ENCODE measurements at places on chromosomes 4 and X.
A peak's percentile ranks its signal among the peaks of the same experiment; 100 is the strongest.

DNA sequence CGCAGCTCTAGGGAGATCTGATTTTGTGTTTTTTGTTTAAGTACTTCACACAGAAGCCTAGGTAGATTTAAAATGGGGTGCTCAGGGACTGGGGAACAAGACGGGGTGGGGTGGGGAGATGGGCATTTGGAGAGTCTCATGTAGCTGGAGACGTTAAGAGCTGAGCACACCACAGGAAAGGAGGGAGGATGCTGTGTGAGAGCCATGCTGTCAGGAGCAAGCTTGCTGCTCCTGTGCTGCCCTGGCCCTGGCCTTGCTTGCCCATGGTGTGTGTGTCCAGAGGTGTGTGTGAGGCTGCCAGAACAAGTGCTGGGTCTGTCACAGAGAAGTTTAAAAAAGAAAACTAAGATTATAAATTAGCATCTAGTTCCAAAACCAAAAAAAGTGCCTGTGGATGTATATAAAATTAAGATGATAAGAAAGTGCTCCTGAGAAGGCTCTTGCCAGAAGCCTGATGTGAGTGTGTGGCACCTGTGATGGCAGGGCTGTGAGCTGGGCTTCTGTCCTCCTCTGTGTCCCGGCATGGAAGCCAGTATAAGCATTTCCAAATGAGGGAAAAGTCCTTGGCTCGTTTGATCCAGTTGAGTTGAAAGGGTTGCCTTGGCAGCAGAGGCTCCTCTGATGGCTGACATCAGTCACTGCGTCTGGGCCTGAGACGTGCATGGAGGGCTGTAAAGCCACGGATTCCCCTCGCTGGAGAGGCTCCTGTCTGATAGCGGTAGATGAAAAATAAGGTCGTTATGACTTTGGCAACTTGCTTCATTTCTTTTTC is 63.5 kb downstream of the NELFA start:
- no peak for DNase-seq

GRCh38 chr4:148273501-148273986 is 168.7 kb downstream of the NR3C2 start:
- DNase-seq = no peak

- DNase-seq = peak; percentile 40
These were observed 1.7 kb downstream of the SRD5A3 start for GRCh38 chr4:55347610-55348228.

DNA sequence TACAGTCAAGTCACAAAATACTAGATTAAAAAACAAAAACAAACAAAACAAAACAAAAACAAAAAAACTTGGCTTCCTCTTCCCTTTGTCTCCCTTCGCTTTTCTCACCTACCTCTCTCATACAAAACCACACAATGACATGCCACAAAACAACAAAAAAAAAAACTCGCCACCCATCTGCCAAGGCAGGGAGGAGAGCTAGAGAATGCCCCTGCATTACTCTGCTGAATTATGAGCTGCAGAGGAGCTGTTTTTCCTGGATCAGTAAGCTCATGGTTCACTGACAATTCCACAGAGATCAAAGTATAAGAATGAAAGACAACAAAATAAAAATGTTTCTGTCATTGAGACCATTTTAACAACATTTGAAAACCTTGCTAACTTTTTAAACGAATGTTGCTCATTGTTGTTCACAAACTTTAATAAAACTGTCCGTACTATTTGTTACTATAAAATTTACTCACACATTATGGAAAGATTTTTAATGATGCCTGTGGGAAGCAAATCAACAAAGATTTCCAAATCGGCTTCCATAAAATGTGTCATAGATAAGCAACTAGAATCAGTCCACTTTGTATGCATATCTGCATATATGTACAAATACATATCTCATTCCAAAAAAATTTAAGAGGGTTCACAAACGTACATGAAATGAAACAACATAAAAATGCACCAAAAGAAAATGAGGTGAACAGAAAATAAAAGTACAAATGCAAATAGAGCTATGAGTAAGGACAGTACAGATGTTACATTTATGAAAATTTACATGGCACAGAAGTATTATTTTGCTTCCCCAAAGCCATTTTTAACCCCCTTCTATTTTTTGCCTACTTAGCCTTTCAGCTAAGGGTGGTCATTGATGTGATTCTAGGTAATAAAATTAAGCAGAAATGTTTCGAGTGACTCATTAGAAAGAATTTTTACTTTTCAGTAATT is 252.4 kb upstream of the FAT4 start:
- no peak for DNase-seq

GRCh38 chrX:43508694-43509093 is 147.4 kb upstream of the MAOA start:
- DNase-seq = no peak

GRCh38 chr4:74768857-74769525 is 25.3 kb downstream of the BTC start:
- no peak for DNase-seq

DNA sequence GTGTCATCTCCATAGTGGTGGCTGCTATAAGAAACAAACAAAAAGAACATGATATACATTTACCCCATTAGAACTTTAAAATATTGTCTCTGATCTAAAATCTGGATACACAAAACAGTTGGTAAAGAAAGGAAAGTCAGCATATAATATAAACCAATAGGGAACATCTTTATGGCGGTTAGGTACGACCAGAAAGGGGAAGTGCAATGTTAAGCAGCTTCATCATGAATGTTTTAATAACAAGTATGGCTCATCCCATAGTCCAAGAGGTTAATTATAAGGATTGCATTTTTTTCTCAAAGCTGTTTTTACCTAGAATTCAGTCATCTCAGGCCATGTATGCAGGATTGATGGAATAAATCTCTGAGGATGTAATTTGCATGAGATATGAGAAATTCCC is 1869.7 kb downstream of the PCDH7 start:
- no peak for DNase-seq

DNA sequence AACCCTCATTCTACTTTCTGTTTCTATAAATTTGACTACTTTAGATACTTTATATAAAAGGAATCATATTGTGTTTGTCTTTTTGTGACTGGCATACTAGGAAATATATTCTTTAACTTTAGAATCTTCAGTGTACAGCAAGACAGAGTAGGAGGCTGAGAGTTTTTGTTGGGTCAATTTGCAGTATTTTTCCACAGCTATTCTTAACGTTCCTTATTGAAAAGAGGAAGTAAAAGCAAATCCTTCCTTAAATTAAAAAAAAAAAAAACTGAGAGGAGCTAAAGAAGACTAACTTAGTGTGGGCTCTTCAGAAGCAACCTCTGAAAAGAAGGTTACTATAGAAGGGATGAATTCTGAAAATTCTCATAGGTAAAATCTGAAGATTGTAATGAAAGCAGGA is 1194.6 kb downstream of the ADGRL3 start:
- DNase-seq = no peak

GRCh38 chrX:1526565-1526964 is 10.4 kb downstream of the P2RY8 start:
- DNase-seq = no peak

GRCh38 chr4:128247906-128248305 is 39.7 kb downstream of the PGRMC2 start:
- no peak for DNase-seq

GRCh38 chr4:150152766-150153165 is 74.5 kb downstream of the DCLK2 start:
- DNase-seq = no peak

GRCh38 chrX:100089724-100090123 is 320.3 kb downstream of the PCDH19 start:
- no peak for DNase-seq

DNA sequence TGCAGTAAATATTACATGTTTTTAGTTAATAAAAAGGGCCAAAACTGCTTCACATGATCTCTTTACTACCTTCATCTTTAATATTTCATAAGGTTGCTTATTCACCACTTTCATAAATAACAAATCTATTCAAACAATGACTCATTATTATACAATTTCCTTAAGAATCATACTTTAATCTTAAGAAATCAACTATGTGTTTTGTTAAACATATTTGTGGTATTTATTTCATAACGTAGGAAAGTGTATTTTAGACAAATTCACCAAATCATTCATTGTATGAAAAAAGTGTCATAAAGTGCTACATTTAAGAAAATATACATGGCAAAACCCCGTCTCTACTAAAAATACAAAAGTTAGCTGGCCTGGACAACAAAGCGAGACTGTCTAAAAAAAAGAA is 150.5 kb upstream of the RXFP1 start:
- DNase-seq = no peak

DNA sequence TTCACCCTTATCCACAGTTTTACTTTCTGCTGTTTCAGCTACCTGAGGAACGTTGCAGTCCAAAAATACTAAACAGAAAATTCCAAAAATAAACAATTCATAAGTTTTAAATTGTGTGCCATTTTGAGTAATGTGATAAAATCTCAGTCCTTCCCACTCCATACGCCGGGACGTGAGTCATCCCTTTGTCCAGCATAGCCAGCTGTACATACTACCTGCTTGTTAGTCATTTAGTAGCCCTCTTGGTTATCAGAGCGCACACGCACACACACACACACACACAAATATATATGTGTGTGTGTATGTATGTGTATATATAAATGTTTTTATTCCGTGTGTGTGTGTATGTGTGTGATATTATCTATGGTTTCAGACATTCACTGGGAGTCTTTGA is 4.8 kb upstream of the CCSER1 start:
- DNase-seq = no peak

DNA sequence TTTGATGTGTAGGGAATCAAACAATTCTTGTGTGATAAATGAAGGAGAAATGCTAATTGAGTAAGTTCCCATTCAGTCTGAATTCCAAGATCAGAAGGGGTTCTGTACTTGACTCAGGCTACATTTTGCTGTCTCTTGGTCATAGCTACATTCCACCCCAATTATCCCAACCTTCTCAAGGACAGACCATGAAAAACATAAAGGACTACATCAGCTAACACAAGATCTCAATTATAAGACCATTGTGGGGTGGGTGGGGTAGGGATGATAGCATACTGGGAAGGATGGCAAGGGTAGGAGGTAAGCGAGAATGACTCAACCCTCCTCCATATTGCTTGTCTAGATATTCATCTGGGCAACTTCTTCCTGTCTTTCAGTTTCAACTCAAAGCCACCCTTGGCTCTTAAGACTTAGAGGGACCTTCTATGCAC is 87.4 kb upstream of the ETNPPL start:
- DNase-seq = peak; percentile 43

- DNase-seq = no peak
These were observed 44.8 kb upstream of the PITX2 start for GRCh38 chr4:110667670-110668069.

DNA sequence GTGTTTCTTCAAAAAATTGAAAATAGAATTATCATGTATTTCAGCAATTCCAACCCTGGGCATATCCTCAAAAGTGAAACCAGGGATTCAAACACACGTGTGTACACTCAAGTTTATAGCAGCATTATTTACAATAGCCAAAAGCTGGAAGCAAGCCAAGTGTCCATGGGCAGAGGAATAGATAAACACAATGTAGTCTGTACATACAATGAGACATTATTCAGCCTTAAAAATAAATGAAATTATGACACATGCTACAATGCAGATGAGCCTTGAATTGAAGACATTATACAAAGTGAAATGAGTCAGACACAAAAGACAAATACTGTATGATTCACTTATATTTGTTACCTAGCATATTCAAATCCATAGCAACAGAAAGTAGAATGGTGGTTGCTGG is 853.4 kb downstream of the STIM2 start:
- DNase-seq = no peak

DNA sequence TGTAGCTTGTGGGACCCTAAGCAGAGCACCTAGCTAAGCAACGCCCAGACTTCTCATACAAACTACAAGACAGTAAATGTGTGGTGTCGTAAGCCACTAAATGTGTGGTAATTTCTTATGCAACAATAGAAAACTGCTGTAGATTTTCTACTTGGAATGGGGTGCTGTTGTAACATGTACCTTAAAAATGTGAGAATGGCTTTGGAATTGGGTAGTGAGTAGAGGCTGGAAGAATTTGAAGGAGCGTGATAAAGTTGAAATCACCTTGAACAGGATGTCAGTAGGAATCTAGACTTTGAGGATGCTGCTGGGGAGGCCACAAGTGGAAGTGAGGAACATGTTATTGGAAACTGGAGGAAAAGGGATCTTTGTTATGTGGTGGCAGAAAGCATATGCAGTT is 43.2 kb upstream of the FUNDC1 start:
- no peak for DNase-seq

DNA sequence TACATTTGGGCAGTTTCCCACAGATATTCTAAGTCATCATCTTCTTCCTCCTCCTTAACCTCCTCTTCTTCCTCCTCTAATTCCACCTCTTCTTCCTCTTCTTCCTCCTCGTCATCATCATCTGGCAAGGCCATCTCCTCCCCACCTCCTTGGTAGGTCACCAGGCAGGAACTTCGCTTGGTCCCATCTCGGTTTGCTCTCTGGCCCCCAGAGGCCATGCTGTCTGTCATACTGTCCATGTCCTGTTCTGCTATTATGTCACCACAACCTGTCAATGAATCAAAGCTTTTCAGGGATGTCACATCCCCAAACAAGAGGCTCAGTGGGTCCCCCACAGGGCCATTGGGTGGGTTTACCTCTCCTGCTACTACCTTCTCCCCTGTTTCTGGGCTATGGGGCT is 13.5 kb downstream of the AMER1 start:
- no peak for DNase-seq

GRCh38 chrX:69222103-69223090 is 57.1 kb upstream of the PJA1 start:
- DNase-seq = peak; percentile 74

DNA sequence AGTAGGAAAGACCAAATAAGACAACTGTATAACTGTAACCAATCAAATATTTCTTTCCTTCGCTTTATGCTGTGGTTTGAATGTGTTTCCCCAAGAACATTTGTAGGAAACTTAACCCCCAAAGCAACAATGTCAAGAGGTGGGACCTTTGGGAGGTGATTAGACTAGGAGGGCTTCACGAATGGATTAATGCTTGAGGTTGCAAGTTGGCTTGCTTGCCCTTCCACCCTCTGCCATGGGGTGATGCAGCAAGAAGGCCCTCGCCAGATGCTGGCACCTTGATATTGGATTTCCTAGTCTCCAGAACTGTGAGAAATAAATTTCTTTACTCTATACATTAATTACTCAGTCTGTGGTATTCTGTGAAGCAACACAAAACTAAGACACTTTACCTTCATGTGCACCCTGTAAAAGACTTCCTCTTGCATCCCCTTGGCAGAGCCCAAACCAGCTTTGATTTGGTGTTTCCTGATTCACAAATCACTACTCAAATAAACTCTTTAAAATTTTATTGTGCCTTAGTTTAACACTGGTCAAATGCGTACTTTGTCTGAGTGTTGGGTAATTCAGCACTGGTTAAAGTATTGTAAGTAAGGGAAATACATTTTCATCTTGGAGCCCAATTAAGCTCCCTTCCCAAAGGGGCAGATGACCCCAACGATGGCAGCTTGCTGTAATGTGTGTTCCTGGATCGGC is 59.9 kb downstream of the COQ2 start:
- no peak for DNase-seq

GRCh38 chrX:44152852-44153251 is 179.7 kb upstream of the NDP start:
- no peak for DNase-seq

DNA sequence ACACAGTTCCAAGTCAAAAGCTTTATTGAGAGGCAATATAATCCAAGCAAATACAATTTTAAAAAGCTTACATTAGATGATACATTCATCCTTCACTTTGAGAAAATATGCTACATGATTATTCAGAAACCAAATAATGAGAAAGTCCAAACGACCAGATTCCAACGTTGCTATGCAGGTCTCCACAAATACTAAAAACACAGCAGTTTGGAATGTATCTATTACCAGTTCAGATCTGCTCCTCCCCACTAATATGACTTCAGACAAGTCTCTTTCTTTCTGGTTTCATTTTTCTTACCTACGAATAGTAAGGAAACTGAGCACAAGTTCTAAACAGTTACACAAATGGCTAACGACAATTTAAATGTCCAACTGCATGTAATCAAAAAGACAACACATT is 9.5 kb downstream of the NAF1 start:
- no peak for DNase-seq

Measured in activated CD4-positive, alpha-beta T cell treated with anti-CD3 and anti-CD28 coated beads, Interleukin-10, Interleukin-2, amounts not matched to agents 100 ng/mL and 50 ng/mL, durations not matched to agents 16 hours and 8 hours (primary cell).